Fibroblast of skin of left biceps (primary cell): ENCODE measurements at places on chromosomes 6 and 20.

- no peak for DNase-seq
These were observed 20.1 kb upstream of the MTCL3 start for GRCh38 chr6:127539272-127539671.

DNA sequence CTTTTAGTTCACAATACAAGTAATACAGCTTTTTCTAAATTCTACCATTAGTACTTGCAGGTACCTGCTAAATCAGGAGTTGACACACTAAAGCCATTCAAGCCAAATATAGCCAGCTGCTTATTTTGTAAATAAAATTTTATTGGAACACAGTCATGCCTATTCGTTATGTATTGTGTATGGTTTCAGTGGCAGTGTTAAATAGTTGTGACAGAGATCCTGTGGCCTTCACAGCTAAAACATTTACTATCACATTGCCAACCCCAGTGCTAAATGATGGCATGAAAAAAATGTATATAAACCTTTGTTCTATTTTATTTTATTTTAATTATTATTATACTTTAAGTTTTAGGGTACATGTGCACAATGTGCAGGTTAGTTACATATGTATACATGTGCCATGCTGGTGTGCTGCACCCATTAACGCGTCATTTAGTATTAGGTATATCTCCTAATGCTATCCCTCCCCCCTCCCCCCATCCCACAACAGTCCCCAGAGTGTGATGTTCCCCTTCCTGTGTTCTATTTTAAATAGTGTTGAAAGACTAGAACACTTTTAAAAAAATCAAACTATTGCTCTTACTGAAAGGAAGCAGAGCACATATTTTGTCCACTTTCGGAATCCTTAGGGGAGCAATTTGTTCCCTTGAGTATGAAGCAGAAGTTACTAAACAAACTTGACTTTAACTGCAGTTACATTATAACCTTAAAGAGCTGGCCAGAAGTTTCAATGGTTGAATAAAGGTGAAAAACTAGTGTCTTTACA, 115.7 kb downstream of the PRIM2 start:
- DNase-seq = no peak

DNA sequence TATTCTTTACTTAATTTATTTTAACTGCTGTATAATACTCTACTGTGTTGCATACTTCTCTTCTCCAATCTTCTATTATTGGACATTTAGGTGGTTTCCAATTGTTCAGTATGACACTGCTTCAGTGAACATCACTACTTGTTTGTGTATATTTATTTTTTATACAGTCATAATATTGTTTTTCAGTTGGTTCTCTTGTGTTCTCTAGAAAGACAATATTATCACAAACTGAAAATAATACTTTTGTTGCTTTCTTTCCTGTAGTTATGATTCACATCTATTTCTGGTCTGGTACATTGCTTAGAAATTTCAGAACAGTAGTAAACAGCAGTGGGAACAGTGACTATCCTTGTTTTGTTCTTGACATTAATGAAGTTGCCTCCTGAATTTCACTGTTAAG, 62.8 kb upstream of the GTSF1L start:
- no peak for DNase-seq

- DNase-seq = no peak
These were observed 12.5 kb downstream of the CASP8AP2 start for GRCh38 chr6:89842228-89842627.

GRCh38 chr20:50969912-50970311, 11.3 kb downstream of the MOCS3 start:
- no peak for DNase-seq

DNA sequence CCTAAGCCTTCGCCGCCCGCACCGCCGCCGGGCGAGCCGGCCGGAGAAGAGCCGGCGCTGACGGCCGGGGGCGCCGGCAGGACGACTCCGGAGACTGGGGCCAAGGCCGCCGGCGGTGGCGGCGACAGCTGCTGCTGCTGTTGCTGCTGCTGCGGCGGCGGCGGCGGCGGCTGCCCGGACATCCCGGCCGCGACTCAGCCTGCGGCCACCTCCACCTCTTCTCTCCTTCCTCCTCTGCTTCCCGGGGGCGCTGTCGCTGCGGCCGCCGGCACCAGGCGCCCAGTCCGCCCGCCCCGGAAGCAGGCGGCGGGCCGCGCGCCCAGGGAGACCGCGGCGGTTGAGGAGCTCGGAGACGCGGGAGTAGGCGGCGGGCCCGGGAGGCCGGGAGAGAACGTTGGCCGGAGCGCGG, 307 bp downstream of the RANBP9 start:
- DNase-seq = no peak

DNA sequence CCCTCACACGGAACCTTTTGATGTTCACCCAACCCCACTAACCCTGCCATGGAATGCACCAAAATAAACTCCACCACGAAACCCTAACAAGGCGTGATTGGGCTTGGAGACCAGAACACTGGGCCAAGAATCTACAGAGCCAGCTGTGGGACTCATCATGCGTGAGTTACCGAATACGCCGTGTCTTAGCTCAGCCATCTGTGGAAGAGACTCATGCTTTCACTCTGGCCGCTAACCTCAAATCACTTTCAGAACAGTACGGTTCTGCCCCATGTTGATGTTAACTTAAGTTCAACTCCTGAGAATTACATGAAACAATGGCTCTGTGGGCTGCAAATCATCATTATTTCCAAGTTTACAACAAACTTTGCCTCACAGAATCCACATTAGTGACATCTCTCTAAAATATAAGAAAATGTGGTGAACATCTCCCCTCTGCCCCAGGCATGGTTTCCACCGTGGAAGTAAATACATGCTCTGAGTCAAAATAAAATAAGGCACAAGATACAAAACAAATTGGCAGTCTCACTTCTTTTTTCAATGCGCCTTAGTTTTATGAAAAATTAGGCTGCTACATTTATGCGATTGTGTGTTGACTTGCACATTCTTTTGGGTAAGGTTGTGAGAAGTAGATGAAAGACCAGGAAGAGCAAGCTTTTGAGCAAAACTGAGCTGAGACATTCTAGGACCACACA, 308.9 kb upstream of the EXOC2 start:
- DNase-seq = no peak

DNA sequence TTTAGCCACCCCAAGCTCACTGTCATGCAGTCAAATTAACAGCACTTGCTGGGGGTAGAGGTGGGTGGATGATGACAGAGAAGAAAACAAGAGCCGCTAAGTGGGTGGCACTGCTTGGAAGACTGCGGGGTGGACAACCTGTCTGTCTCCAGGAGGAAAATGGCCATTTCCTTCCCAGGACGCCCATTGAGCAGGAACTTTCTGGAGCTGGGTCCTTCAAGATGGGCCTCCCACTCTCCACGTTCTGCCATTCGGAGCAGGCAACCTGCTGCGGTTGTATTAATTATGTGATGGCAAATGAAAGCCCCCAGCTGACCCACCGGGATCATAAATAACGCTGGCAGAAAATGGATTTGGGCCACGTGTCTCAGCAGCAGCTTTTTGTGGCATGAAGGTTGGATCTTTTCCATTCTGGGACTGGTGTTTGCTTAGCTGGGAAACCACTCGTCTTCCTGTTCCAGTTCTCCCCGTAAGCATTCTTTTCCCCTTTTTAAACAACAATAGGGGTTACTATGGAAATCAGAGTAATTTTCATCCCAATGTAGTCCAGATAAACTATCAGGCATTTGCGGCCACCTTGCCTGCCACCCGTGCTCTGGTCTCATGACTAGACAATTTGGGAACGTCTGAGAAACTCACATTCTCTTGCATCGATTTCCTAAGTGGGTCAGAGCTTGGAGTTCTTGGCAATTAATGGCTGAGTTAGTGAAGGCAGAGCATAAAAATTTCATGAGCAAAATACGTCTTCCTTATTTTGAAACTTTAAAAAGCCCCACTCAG, 215.5 kb downstream of the ANKRD60 start:
- no peak for DNase-seq

GRCh38 chr6:140809694-140810101, 1323.0 kb upstream of the GJE1 start:
- no peak for DNase-seq

- no peak for DNase-seq
These were observed 15.7 kb downstream of the GMDS start for GRCh38 chr6:2229742-2230141.

DNA sequence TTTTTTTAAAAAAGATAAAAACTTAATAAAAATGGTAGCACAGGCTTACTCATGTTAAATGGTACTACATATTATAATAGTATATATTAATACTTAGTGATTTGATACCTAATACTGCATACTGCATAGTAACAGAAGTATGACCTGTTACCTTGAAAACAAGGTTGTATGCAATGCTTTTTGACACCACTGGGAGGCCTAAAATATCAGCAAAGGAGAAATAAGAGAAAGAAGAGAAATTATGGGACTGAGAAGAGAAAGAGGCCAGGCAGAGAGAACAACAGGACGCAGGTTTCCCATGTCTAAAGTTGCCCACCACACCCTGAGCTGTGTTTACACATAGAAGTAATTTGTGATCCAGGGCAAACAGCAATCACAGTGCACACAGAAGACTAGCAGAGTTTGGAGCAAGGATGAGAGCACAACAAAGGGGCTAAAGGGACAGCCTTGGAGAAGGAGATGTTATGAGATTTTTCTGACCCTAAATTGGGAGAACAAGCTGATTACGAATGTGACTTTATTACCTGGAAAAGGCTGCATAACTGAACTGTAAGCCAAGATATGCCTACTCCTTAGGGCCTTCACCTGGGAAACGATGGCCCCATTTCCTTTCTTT, 73.2 kb downstream of the ROS1 start:
- no peak for DNase-seq

GRCh38 chr6:108622641-108623298, 62.1 kb downstream of the FOXO3 start:
- DNase-seq = peak; percentile 70

GRCh38 chr6:123616942-123617341, 19.8 kb downstream of the TRDN start:
- no peak for DNase-seq

GRCh38 chr20:10454151-10454750, 19.1 kb downstream of the SLX4IP start:
- no peak for DNase-seq

DNA sequence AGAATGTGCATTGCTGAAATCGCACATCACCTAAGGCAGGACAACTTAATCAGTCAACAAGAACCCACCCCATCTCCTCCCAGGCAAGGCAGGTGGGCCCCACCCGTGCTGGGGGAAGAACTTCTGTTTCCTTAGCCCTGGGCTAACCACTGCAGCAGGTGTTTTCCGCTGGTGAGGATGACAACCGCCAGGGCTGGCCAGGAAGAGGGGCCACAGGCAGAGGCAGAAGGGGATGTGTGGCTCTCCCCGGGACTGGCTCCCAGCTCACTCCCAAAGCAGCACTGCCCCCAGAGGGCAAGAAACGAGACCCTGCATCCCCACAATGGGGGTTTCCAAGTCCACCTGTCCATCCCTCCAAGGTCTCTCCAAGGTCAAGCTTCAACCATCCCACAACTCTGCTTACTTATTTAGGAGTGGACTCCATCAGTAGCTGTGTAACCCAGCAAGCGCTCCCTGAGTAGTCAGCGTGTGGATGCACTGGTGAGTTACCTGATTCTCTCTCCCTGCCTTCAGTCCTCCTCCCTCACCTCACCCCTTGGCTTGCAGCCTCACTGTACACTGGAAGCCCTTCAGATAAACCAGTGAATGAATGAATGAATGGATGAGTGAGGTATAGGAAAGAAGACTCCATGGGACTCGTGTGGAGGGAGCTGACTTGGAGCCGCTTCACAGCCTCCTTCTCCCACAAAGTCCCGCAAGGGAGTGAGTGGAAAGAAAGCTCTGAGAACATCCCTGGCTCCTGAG, 168.2 kb upstream of the CST7 start:
- no peak for DNase-seq

DNA sequence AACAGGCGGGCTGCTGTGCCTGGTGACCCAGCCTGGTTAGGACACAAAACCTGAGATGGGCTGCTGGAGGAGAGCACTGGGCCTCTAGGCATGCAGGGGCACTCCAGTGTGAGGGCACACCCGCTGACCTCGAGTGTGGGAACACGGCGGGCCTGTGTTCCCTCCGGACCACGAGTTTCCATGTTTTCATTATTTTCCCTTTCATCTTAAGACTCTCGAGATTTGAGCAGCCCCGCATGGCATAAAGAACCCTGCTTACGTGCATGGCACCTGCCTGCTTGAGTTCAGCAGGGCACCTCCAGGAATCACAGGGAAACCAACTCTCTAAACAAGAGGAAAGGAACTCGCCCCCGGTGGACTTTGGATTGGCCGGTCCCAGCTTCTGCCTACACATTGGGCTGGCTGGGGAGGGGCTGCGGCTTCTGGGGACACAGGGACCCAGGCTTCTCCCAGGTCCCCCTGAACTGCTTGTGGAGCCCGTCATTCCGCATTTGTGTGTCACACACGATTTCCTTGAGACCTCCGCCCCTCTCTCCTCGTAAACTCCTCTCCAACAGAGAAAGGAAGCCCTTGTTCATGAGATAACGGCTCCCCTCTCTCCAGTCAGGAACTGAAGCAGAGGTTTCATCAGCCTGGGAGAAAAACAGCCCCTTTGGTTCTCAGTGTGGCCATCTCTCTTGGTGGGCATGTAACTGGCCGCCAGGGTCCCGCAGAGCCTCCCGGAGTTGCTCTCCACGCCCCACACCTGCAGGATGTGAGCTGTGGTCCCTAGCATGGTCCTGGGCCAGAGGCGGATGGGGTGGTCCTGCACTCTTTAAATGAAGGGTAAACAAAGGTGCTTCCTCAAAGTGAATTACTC, 181.8 kb downstream of the TTLL2 start:
- DNase-seq = no peak

- no peak for DNase-seq
These were observed 16.3 kb downstream of the LGSN start for GRCh38 chr6:63303476-63303875.

GRCh38 chr6:7960848-7961247, 50.3 kb upstream of the TXNDC5 start:
- no peak for DNase-seq

- DNase-seq = no peak
These were observed 139.4 kb upstream of the AKAP12 start for GRCh38 chr6:151100326-151100725.

GRCh38 chr6:107750176-107750797, 73.8 kb downstream of the SCML4 start:
- no peak for DNase-seq

GRCh38 chr6:31464252-31465184, 33.4 kb upstream of the MICB start:
- DNase-seq = no peak

- DNase-seq = no peak
These were observed at the start of gene SNAP91 for GRCh38 chr6:83708970-83709747. TSS of gene SNAP91 (minus strand) at chr6:83709101. CDS start at chr6:83707927, 1,174 bp downstream.

GRCh38 chr20:45016089-45016671, 49.9 kb downstream of the STK4 start:
- no peak for DNase-seq

- DNase-seq = no peak
These were observed 41.8 kb upstream of the DOK5 start for GRCh38 chr20:54433636-54434035.

DNA sequence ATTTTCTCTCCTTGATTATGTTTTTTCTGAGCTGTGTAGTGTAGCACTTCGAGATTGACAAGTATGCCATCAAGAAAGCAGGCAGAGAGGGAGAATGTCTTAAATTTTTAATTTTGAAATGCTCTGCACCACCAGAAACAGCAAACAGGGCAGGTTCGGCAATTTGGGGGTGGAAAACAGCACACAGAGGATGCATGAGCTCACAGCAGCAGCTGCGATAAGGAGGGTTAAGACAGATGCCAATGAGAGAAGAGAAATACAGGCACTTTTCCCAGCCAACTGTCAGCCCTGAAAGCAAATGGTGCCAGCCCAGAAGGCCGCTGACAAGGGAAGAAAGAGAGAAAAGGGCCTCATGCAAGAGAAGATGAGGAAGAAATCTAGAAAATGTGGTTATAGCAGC, 15.1 kb upstream of the SNRPB2 start:
- DNase-seq = no peak

- no peak for DNase-seq
These were observed 174.2 kb downstream of the ISM1 start for GRCh38 chr20:13395232-13395631.
